ENCODE measurements at places on chromosomes 11 and 22.

- DNase-seq = no peak
Measured at GRCh38 chr11:33894398-33894746, 2.5 kb upstream of the LMO2 start.

DNA sequence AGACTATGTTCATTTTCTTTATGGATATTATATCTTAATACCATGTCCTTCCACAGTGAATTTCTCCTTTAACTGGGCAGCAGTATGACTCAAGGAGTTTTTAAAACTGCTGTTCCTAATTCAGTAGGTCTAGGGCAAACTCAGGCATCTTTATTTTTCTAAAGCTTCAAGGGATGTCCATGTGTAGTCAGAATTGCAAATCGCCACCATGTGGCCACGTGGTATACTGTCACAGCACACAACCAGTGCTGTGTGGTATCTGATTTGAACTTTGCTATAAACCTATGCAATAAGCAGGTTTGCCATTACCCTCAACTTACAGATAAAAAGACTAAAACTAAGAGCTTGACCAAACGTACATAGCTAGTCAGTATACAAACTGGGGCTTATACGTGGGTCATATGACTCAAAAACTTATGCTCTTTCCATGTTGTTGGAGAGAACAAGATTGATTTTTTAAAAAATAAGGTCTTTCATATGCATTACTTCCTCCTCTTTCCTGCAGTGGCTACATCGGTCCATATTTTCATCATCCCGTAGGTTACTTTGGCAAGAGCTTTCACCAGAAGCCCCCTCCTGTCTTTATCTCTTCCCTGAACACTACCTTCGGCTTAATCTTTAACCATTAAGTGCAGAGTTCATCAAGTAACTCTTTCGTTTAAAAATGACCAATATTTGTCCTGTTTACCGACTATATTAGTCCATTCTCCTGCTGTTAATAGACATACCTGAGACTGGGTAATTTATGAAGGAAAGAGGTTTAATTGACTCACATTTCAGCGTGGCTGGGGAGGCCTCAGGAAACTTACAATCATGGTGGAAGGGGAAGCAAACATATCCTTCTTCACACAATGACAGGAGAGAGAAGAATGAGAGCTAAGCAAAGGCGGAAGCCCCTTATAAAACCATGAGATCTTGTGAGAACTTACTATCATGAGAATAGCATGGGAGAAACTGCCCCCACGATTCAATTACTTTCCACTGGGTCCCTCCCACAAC is 8.0 kb upstream of the HTATIP2 start:
- no peak for DNase-seq

- DNase-seq = no peak
Measured at GRCh38 chr22:17116572-17117330, 4.4 kb downstream of the TMEM121B start.

DNA sequence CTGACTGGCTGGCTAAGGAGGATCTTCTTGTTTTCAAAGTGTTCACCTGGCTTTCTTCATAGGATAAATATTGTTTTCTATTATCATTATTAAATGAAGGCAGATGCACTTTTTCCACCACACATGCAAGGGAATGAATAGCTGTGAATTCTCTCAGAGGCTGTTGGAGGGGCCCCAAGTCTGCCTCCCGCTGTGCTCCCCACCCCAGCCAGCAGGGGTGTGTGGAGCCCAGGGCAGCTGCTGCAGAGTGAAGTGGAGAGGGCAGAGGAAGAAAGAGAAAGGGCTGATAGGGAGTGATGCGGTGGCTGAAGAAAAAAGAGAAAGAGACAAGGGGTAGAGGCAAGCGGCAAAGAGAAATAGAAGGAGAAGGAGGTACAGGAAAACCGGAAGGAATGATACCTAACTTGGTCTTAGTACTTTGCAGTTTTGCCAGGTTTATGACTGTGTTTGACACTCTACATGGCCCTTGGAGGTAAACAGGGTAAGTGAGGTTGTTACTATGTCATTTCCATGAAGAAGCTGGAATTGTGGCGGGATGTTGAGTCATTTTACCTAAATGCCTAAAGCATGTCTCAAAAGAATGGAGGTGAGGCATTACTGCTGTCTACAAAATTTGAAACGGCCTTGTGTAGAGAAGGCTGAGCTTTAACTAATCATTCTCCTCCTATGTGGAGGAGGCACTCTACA is 145.7 kb upstream of the B3GAT1 start:
- no peak for DNase-seq

DNA sequence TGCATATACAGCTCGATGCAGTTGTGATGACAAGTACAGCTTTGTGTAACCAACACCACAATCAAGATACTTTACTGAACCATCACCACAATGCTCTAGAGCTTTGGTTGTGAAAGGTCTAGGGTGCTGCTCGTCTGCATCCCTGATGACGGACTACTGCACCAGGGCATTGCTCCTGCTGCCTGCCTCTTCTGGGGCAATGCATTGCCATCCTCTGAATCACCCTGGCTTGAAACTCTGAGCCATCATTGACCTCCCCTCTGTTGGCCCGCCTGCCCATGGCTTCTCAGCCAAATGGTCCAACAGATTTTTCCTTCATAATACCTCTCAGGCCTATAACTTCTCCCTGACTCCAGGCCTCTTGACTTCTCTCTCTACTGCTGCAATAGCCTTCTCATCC is 77.4 kb upstream of the CSNK2A3 start:
- no peak for DNase-seq

DNA sequence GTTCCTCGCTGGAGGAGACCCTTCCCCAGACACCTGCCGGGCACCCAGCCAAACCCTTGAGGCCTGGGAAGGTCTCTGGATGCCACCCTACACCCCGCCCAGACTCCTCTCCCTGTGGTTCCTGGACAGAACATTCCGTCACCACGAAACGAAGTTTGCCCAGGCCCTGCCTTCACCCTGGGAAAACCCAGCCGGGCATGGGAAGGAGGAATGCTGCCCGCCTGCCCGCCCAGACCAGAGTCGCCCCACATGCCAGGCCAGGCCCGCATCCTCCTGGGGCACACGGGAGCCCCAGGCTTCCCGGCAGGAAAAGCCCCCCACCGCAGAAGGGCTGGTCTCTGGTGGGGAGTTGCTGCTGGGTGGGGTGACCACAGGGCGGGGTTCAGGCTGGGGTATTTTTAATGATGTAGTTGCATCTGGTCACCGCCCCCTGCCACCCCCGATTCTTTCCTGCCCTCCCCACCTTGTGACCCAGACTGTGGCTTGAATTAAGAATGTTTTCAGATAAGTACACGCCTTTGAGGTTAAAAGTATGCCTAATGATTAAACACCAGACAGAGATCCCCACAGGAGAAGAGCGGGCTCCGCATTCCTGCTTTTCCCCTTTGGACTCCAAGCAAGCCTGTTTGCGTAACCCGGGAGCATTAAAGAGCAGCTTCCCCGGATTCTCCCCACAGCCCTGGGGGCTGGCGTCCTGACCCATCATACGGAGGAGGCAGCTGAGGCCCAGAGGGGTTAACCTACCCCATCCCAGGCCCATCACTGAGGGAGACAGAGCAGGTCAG is 44.6 kb upstream of the PPARA start:
- peak; percentile 51 for DNase-seq

DNA sequence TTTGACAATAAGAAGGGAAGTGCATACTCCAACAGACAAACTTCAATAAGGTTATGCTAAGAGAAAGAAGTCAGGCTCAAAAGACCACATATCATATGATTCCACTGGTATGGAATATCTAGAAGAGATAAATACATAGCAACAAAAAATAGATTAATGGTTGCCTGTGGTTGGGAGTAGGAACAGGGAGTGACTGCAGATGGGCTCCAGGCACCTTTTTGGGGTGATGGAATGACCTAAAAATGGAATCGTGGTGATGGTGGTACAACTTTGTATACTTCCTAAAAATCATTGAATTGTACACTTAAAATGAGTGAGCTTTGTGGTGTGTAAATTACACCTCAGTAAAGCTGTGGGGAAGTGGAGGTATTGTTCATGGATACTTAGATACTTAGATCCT is 29.0 kb upstream of the RAG2 start:
- DNase-seq = no peak

DNA sequence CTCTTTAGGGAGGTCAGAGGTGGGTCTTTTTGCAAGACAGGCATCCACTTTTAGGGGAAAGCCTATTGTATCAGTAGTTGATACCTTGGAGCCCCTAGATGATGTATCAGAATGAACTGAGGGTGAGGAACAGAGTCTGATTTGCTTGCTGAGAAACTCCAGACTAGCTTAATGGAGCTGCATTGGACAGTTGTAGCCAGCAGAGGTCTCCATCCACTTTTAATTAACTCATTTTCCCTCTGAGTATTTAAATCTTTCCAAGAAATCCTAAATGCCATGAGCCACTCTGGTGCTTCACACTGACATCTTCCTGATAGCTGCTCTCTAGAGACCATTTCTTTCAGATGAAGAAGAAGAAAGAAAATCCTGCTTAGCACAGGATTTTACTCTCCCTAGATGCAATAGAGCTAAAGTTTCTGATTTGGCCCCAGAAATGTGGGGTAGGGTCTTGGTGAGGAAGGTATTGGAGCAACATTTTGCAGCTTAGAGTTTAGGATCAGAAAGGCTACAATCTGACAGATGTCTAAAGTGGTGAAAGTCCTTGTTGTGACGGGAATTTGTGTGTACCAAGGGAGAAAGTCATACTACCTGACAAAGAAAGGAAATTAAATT is 38.0 kb downstream of the EXT2 start:
- no peak for DNase-seq

DNA sequence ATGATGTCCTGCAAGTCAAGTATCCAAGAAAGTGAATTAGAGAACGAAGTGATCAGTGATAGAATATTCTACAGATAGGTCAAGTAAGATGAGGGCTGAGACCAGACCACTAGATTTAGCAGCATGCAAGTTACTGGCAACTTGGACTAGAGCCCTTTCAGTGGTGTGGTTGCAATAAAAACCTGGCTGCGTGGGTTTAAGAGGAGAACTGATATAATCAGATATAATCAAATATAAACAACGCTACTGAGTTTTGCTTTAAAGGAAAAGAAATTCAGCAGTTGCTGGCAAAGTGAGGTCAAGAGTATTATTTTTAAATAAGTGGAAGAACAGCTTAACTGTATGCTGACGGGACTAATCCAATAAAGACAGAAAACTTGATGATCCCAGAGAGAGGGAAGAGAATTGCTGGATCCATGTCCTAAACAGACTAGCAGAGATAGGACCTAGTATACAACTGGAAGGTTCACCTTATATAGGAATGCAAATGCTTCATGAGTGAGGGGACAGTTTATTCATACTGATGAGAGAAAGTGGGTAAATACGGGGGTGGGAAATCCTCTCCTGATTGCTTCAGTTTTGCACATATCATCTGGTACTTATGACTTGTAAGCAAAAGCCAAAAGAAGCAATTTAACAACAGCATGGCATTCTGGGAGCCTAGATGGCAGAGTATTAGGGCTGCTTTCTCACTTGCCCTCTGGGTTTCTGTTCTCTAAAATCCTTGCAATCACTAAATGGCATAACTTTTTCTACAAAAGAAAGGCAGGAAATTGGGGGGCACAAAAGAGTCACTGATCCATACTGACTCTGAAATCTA is 146.2 kb downstream of the RBFOX2 start:
- no peak for DNase-seq

GRCh38 chr11:17767301-17767885 is 32.8 kb downstream of the KCNC1 start:
- DNase-seq = no peak

- no peak for DNase-seq
Measured at GRCh38 chr11:117882311-117882905, 6.0 kb upstream of the FXYD6 start.

GRCh38 chr22:34429314-34429713 is 509.0 kb upstream of the LARGE1 start:
- no peak for DNase-seq
